Endothelial cell (in vitro differentiated cells): ENCODE measurements at places on chromosomes 11 and 22. TPM values are rescaled to one million over a fixed set of nuclear protein-coding genes. Genes with fewer than 3 reads are reported as not detected.

GRCh38 chr11:58577555-58578135 lies 1.2 kb upstream of the ZFP91 start:
- H3K27ac ChIP-seq, result peak overlapping the region; percentile 99
- H3K36me3 ChIP-seq, result peaks cover 17% of the 10 kb centered on the region
- peak; percentile 46 for DNase-seq
- peaks cover 20% of the 10 kb centered on the region for H3K27me3 ChIP-seq
- H3K4me3 ChIP-seq, result peak overlapping the region; percentile 97
- peaks cover 29% of the 10 kb centered on the region for H3K4me1 ChIP-seq

DNA sequence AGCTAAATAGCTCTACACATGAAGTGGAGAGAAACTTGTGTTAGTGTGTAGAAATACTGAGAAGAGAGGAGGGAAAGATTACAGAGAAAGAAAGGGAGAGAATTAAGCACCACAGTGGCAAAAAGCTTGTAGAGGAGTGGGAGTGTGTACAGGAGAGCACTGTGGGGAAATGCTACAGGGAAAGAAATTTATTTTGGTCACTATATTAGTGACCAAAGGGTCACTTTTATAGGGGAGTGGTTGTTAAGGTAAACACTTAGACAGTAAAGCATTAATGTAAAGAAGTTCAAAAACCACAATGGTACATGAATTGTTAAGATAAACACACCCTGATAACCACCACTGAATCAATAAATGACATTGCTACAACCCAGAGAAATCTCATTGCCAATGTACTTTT lies 307.2 kb upstream of the CTSC start:
- no peaks in the 10 kb centered on the region for H3K27me3 ChIP-seq
- no peak overlapping the region for H3K27ac ChIP-seq
- no peaks in the 10 kb centered on the region for H3K4me1 ChIP-seq
- H3K36me3 ChIP-seq, result peaks cover 2% of the 10 kb centered on the region
- no peak overlapping the region for H3K4me3 ChIP-seq
- DNase-seq, result no peak

- no peak overlapping the region for H3K27ac ChIP-seq
- peaks cover 47% of the 10 kb centered on the region for H3K4me1 ChIP-seq
- DNase-seq, result no peak
- H3K4me3 ChIP-seq, result peak overlapping the region; percentile 50
Measured at GRCh38 chr11:3857628-3858027, 2.2 kb downstream of the STIM1 start.

- H3K27me3 ChIP-seq, result no peaks in the 10 kb centered on the region
- no peak overlapping the region for H3K27ac ChIP-seq
- H3K36me3 ChIP-seq, result no peaks in the 10 kb centered on the region
- peaks cover 18% of the 10 kb centered on the region for H3K4me1 ChIP-seq
- no peak for DNase-seq
Measured at GRCh38 chr22:27772081-27772983, 29.2 kb downstream of the MN1 start.

Gene ZP1
- total RNA-seq, result not detected

DNA sequence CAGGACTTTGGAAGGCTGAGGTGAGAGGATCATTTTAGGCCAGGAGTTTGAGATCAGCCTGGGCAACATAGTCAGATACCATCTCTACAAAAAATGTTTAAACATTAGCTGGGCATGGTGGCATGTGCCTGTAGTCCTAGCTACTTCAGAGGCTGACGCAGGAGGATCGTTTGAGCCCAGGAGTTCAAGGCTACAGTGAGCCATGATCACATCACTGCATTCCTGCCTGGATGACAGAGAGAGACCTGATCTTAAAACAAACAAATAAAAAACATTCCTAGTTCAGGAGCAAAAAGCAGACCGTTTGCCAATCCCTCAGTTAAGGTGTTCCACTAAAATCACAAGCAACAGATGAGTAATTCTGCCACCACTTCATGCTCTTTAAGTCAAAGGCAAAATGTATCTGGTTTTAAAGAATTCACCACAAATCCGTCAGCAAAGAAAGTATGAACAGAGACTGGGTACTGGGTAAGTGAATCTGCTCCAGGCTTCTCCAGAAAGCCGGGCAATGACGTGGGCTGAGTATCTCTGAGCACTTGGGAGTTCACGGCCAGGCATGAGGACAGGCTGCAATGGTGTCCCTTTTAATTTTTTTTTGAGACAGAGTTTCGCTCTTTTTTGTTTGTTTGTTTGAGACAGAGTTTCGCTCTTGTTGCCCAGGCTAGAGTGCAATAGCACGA lies 19.5 kb downstream of the CLTCL1 start:
- peaks cover 1% of the 10 kb centered on the region for H3K27me3 ChIP-seq
- no peaks in the 10 kb centered on the region for H3K4me1 ChIP-seq
- DNase-seq, result no peak
- peaks cover 5% of the 10 kb centered on the region for H3K36me3 ChIP-seq
- no peak overlapping the region for H3K4me3 ChIP-seq
- no peak overlapping the region for H3K27ac ChIP-seq

DNA sequence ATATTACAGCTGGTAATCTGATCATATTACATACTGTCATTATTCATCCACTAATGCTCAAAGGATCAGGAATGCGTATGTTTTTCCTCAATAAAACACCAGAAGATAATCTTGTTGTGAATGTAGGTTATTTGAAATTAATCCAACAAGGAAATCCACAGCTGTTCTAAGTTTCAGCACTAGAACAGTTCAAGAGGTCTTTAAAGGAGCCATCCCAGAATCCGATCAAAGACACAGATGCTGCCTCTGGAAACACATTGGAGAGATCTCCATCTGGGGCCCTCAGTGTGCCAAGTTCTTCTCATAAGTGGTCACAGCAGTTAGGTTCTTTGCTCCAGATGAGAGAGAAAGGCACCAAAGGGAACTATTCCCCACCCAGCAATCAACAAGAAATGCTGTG lies 1955.1 kb upstream of the RAG2 start:
- H3K27ac ChIP-seq, result no peak overlapping the region
- H3K36me3 ChIP-seq, result no peaks in the 10 kb centered on the region
- no peaks in the 10 kb centered on the region for H3K4me1 ChIP-seq
- no peaks in the 10 kb centered on the region for H3K27me3 ChIP-seq
- H3K4me3 ChIP-seq, result no peak overlapping the region
- DNase-seq, result no peak

Gene LRRC4C
- 1.2 TPM for total RNA-seq

- DNase-seq, result no peak
- H3K4me3 ChIP-seq, result no peak overlapping the region
- peaks cover 19% of the 10 kb centered on the region for H3K4me1 ChIP-seq
- H3K27me3 ChIP-seq, result peaks cover 16% of the 10 kb centered on the region
Measured at GRCh38 chr11:9259981-9260837, 4.9 kb downstream of the DENND5A start.

DNA sequence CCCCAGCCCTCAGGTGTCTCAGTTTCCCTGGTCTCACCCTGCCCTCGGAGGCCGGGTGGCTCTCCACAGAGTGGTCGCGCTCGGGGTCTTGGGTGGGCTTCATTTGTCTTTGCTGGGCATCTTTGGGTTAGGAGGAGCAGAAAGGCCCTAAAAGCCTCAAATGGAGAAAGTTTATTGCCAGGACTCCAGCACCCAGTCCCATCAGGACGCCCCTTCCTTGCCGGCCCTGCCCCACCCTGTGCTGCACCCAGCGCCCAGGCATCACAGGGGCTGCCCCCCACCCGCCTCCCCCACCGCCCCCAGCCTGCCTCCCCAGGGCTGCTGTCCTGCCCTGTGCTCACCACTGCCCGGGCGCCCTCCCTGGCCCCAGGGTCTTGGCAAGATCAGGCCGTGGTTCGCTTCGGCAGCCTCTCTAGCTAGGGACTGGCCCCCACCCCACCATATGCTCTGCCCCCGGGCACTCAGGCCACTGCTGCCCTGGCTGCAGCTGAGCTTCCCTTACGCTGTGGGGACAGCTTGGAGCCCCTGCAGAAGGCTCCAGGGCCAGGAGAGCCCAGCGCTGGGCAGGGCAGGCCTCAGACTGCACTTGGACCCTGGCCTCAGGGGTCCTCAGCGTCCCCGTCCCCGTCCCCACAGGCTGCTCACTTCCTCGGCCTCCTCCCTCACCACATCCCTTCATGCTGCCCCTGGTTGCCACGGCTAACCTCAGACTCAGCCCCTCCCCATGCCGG lies 31.4 kb downstream of the MOB2 start:
- H3K4me3 ChIP-seq, result no peak overlapping the region
- H3K27me3 ChIP-seq, result no peaks in the 10 kb centered on the region
- H3K27ac ChIP-seq, result no peak overlapping the region
- H3K36me3 ChIP-seq, result no peaks in the 10 kb centered on the region

DNA sequence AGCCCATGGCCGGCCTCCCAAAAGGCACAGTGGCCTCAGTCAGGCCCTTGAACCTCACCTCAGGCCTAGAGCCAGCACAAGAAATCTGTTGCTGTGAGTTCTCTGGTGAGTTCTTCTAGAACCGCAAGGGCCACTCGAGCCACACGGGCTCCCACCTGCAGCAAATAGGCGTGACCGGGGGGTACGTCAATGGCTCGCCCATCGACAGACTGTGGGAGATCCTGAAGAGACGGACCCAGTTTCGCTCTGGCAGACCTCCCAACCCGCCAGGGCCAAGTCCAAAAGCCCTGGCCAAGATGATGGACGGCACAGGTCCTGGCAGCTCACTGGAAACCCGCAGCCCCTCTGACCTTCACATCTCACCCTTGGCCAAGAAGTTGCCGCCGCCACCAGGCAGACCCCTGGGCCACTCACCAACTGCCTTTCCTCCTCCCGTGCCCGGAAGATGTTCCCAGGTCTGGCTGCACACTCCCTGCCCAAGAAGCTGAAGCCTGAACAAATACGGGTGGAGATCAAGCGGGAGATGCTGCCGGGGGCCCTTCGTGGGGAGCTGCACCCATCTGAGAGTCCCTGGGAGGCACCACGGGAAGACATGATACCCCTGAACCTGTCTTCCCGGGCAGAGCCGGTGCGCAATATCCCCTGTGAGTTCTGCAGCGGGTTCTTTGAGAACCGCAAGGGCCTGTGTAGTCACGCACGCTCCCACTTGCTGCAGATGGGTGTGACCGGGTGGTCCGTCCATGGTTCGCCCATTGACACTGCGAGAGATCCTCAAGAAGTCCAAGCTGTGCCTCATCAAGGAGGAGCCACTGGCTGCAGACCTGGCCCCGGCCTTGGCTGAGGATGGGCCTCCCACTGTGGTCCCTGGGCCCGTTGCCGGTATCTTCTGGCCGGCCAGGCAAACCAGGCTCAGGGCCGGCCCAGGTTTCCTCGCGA lies 544.2 kb upstream of the CCDC179 start:
- no peak for DNase-seq
- H3K27me3 ChIP-seq, result peaks cover 7% of the 10 kb centered on the region
- H3K36me3 ChIP-seq, result peaks cover 9% of the 10 kb centered on the region
- H3K4me1 ChIP-seq, result no peaks in the 10 kb centered on the region
- H3K27ac ChIP-seq, result no peak overlapping the region
- no peak overlapping the region for H3K4me3 ChIP-seq

GRCh38 chr22:28855355-28856094 lies 27.8 kb upstream of the ZNRF3 start:
- H3K27me3 ChIP-seq, result no peaks in the 10 kb centered on the region
- no peak overlapping the region for H3K27ac ChIP-seq
- no peaks in the 10 kb centered on the region for H3K36me3 ChIP-seq
- no peaks in the 10 kb centered on the region for H3K4me1 ChIP-seq
- peak; percentile 68 for DNase-seq

Gene RANGAP1
- 71.5 TPM for total RNA-seq

GRCh38 chr11:130783323-130783722 lies 133.0 kb downstream of the SNX19 start:
- no peaks in the 10 kb centered on the region for H3K36me3 ChIP-seq
- H3K4me3 ChIP-seq, result no peak overlapping the region
- H3K27me3 ChIP-seq, result peaks cover 12% of the 10 kb centered on the region
- DNase-seq, result no peak
- peaks cover 9% of the 10 kb centered on the region for H3K4me1 ChIP-seq

DNA sequence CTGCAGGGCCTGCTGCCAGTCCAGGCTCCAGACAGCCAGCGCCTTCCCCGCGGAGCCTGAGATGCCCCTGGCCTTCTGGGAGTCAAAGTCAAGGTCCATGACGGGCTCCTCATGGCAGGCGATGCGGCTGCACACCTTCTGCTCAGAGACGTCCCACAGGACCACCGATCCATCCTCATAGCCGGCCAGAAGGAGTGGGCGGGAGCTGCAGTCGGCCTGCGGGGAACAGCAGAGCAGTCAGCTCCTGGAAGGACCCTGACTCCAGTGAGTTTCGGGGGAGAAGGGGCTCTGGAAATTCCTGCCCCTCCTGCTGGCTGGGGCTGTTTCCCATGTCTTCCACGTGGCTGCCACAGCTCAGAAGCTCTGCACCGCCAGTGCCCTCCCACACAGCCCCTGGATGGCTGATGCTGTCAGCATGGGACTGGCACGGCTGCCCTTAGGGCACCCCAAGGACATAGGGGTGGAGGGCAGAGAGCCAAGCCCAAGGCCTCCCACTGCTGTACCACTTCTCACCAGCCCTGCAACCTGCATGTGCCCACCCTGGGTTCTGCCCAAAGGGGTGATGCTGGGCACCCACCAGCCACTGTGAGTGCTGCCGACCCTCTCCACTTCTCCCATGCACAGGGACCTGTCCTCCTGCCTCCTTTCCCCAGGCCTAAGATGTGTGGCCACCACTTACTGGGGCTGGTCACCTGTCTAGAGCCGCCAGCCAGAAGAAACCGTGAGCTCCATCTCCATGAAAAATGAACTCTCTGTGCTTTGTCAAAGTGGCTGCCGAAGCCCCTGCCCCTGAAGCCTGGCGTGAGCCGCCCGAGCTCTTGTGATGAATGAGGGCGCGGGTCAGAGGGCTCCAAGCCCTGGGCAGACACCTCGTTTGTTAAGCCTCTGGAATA lies 41.7 kb downstream of the TBX1 start:
- H3K36me3 ChIP-seq, result peaks cover 4% of the 10 kb centered on the region
- H3K27me3 ChIP-seq, result peaks cover 2% of the 10 kb centered on the region
- H3K4me1 ChIP-seq, result peaks cover 3% of the 10 kb centered on the region
- H3K27ac ChIP-seq, result no peak overlapping the region
- no peak overlapping the region for H3K4me3 ChIP-seq
- no peak for DNase-seq

GRCh38 chr11:64430645-64431044 lies 71.7 kb downstream of the RPS6KA4 start:
- H3K4me3 ChIP-seq, result no peak overlapping the region
- no peaks in the 10 kb centered on the region for H3K27me3 ChIP-seq
- H3K4me1 ChIP-seq, result no peaks in the 10 kb centered on the region
- no peaks in the 10 kb centered on the region for H3K36me3 ChIP-seq

DNA sequence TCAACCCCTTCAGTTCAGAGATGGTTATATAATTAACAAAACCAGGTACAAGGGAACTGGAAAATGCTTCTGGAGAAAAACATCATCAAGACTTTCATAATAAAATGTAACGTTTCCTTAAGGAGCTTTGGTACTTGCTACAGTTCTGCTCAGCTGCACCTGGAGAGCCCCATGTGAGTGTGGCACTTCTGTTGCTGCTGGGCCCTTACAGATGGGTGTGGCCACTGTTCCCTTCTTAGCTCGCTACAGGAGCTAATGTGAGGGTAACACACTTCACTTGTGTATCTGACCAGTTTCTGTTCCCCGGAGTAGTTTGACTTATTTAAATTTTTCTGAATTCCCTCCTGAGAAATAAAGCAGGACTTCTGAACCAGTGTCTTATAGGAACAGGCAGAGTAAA lies 4.0 kb downstream of the POU2AF3 start:
- no peak for DNase-seq
- no peaks in the 10 kb centered on the region for H3K36me3 ChIP-seq
- H3K27ac ChIP-seq, result no peak overlapping the region
- H3K4me3 ChIP-seq, result no peak overlapping the region
